ENCODE measurements at places on chromosomes 11 and 22.

GRCh38 chr11:114678125-114679036 is at the start of gene NXPE2:
Gene NXPE2 (plus strand): TSS chr11:114678527. CDS start chr11:114678576, 49 bp downstream.
- DNase-seq: no peak

GRCh38 chr22:46824344-46824909 is 62.0 kb downstream of the TBC1D22A start:
- DNase-seq: no peak

DNA sequence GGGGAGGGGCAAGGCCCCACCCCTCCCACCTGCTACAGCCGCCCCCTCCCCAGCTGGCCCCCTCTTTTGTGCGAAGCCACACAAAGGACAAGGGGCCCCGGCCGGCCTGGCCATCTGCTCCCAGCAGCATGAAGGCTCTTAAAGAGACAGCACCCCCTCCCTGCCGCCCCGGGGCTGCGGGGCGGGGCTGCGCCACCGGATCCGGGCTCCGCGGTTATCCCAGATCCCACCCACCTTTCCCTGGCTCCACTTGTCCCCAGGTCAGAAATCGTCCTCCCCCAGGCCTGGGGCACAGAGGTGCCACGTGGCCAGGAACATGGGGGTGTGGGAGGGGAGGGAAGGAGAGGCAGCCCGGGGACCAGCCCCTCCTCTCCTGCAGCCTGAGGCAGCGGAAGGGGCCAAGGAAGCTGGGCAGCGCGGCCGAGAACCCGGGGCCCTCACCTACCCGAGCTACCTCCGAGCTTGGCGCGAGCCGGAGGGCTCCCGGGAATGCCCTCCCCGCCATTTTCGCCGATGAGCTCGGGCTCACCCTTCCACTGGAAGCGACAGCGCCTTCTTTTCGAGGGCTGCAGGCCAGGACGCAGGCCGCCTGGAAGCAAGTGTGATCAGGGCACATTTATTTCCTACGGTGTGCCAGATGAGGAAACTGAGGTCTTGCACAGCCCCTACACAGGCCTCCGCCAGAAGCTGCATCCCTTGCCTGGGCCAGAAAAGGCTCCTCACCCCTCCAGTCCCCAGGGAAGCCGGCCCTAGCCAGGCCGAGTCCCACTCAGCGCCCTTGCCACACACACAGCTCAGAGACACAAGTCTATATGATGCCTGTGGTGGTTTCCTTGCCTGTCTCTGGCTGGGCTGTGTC is 2.5 kb upstream of the RCOR2 start:
- no peak for DNase-seq

GRCh38 chr11:16781936-16782919 is 43.8 kb downstream of the C11orf58 start:
- no peak for DNase-seq

- DNase-seq: no peak
These were observed 45.3 kb upstream of the SERPIND1 start for GRCh38 chr22:20728523-20729190.

GRCh38 chr11:127202105-127202504 is 201.5 kb upstream of the KIRREL3 start:
- no peak for DNase-seq

DNA sequence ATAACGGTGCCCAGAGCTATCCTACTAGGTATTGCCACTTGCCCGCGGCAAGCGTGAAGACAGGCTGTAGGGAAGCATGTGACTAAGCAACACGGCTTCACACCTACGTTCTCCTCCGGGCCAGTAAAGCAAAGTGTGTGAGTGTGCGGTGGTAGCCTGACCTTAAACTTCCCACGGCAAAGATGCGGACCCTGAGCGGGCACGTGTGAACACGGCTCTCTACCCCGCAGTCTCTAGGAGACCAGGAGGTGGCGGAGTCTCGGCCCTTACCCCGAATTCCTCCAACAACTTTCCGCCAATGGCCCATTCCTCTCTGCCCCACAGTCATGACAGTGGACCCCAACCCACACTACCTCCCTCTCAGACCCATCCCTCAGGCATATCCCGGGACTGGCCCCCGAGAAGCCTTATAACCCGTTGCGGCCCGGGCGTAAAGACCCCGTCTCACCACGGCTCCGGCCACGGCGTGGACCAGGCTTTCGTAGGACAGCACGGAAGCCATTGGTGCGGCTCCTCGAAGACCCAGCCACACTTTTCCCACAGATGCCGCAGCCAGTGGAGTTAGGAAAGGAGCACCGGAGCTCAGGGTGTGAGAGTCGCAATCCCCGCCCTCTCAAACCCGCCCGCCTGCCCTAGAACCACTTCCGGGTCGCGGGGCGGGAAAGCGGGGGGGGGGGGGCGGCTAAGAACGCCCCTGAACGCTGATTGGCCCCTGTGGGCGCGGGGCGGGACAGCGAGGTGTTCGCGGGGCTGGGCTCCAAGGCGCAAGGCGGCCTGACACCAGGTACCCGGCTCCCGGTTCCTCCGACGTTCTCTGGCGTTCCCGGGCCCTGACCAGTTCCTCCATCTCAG is at the start of gene SLC25A17:
Gene SLC25A17 (minus strand): TSS at position 600 of the 852 bp plus-strand sequence. CDS start 98 bp downstream, at position 502.
- peak; percentile 26 for DNase-seq

GRCh38 chr11:77278595-77279506 is 22.6 kb downstream of the GDPD4 start:
- DNase-seq: no peak

GRCh38 chr11:86787018-86787536 is 13.3 kb upstream of the PRSS23 start:
- DNase-seq: no peak

DNA sequence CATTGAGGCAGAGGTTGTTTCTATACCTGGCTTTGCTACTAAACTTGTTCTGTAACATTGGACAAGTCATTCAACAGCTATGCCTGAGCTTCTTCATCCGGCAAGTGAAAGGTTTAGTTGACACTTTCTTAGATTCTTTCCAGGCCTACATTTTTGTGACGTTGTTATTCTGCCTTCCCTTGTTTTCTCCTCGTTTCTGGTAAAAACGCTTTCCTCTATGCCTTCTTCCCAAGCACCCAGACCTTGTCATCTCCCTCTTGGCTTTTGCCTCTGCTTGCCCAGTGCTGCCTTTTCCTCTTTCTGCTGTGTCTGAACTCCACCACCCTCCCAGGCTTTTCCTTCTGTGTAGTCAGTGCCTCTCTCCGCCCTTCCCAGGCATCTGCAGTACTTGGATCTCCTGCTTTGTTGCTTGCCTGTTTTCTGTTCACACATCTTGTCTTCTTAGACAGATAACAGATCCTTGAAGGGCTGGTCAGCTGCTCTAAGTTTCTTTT is 1.4 kb upstream of the AMOTL1 start:
- no peak for DNase-seq

- DNase-seq: no peak
These were observed 52.5 kb upstream of the CLDN5 start for GRCh38 chr22:19576460-19577421.

GRCh38 chr11:75562836-75563484 is 907 bp downstream of the SERPINH1 start:
- DNase-seq: peak; percentile 73

DNA sequence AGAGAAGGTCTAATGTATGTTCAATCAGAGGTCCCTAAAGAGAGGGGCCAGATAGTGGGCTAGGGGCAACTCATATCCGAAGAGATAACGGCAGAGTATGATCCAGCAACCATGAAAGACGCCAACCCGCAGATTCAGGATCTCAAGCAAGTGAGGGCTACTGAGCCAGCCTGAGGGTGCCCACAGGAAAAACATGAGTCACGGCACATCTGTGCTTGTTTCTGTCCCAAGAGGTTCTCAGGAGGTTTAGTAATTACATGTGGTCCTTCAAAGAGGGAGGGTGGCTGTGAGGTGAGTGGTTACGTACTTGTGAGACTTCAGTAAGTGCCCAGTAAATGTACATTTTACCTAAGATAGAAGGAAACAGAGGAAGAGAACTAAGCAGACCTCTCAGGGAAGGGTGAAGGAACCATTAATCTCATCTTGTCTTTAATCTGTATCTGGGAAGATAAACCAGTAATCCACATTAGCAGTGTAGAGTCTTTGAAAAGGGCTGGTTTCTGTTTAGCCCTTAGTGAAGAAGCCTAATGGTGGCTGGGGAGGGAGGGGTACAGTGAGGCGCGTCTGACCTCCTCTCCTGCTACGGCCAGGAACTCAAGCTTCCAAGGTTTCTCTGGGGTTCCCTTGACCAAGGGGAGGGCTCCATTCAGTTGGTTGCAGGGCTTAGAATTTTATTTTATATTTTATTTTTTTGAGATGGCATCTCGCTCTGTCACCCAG is 10.2 kb downstream of the SIRT3 start:
- DNase-seq: no peak

- no peak for DNase-seq
These were observed 20.3 kb upstream of the SLN start for GRCh38 chr11:107731941-107732688.

GRCh38 chr11:77503006-77503405 is 29.1 kb upstream of the PAK1 start:
- DNase-seq: no peak

DNA sequence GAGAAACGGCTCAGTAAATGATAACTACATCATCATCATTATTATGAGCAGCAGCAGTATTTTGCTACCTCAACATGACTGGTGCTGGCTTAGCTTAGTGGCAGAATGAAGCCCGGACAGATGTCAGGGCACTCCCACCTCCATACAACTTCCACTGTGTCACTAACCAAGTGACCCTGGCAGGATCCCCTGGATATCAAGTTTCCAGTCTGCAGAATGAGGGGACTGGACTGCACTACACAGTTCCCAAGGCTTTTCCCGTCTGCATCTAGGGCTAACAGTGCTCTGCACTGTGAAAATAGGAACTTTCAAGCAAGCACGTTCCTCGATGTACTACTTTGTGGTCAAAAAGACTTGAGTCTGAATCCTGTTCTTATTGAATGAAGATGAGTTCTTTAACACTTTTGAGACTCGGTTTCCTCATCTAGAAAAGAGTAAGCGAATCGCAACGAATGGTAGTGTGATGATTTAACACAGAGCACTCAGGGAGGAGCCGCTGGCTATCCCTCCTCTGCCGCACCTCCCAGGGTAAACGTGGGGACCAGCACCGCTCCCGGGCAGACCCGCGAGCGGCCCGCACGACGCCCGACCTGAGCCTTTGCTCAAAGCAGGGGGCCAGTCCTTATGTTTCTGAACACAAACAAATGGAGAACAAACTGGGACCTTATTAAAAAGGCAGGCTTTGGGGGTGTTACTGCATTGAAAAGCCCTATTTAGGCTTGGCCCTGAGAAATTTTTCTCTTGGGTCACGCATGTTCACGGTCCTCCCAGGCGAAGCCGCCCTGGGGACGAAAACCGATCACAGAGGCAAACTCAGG is 910 bp downstream of the CLTCL1 start:
- DNase-seq: no peak

- no peak for DNase-seq
These were observed 34.7 kb downstream of the GALNT18 start for GRCh38 chr11:11587122-11587521.

DNA sequence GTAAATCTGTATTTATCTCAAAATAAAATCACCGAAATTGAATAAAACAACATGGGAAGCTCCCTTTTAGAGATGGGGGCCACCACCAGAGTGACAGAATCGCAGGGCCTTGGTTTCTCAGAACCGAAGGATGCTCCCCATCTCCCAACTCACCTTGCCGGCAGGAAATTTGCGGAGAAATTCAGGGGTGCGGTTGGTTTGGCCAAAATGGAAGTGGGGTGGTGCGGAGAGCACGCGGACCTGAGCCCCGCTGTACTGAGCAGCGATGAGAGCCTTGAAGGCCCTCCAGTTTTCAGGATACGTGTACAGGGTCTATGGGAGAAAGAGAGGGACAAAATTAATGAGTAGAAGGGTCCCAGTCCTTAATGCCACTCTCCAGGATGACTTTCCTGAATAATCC is 1.3 kb downstream of the EEF1G start:
- DNase-seq: no peak

GRCh38 chr22:25448435-25449051 is 115.9 kb upstream of the GRK3 start:
- DNase-seq: no peak

DNA sequence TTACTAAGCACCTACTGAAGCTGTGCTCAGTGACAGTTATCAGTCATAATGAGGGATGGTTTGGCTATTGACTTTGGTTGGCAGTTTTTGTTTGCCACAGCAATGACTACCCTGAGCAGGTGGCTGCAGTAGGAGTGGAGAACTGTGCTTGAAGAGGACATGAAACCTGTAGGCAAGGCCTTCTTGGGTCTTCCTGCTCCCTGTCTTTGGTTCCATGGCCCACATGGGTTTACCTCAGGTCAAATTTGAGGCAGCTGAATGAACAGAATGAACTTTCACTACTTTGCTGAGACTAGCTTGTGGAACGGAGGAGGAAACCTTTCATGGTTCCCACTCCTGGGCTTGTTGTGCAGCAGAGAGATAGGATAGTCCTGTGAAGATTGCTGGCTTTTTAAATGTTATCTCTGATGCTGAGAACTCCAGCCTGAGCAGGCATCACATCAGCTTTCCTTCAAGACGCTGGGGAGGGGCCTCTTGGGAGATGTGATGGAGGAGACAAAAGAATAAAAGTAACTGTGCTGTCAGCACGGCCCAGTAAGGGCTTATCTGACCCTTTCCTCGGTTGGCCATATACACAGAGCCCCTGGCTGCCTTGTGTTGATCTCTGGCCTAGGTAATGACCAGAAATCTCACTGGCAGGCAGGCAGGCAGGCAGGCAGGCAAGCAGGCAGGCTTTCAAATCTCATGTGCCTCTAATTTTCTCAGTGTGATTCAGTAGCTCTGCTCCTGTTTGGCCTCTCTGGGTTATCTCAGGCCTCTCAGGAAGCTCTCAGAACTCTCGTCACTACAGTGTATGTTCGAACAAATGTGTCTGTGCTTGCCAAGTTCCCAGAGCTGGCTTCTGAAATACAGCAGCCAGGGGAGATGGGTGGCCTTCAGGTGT is 12.0 kb downstream of the STIM1 start:
- no peak for DNase-seq

- DNase-seq: no peak
These were observed 2.9 kb upstream of the BID start for GRCh38 chr22:17777005-17777716.

- DNase-seq: no peak
These were observed 495 bp downstream of the HYOU1 start for GRCh38 chr11:119056421-119056999.

GRCh38 chr11:119970555-119971304 is 167.2 kb downstream of the TRIM29 start:
- no peak for DNase-seq

GRCh38 chr11:113555071-113555619 is 79.9 kb upstream of the DRD2 start:
- no peak for DNase-seq

GRCh38 chr11:25899617-25900160 is 432.2 kb upstream of the ANO3 start:
- DNase-seq: no peak

- no peak for DNase-seq
These were observed 176.7 kb upstream of the NCAM1 start for GRCh38 chr11:112784323-112785073.

All from HFF-Myc (cell line).